GM13977 (cell line): ENCODE measurements at places on chromosomes 2 and 18.
A peak's percentile ranks its signal among the peaks of the same experiment; 100 is the strongest.

DNA sequence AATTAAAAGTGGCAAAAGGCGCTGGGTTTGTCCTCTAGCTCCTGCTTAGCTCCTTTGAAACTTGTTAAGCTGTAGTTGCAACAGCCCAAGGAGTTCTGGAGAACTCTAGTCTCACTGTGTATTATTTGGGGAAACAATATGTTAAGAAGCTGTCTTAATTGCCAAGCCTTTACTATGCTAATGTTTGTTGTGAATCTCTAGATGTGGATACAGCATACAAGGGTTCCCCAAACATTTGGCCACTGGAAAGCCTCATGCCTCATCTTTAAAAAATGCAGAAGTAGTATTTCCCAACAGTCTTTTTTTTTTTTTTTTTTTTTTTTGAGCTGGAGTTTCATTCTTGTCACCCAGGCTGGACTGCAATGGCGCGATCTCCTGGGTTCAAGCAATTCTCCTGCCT lies 236.7 kb downstream of the PRKCE start:
- no peak for DNase-seq

DNA sequence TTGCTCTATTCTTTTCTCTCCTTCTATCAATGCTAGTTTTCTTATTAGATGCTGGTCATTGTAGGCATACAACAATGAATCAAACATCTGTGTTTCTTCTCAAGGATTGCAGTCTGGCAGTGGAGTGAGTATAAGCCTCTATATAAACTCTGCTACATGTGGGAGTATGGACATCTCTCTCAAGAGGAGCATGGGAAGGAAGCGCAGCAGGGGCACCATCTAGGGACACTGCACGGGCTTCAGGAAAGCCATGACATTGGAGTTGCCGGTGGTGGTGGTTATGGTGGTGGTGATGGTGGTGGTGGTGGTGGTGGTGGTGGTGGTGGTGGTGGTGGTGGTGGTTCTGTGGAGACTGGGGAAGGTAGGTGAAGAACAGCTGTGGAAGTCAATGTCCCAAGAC lies 462.6 kb downstream of the RNF144A start:
- DNase-seq, result peak; percentile 17

GRCh38 chr2:66431846-66432587 lies 2.9 kb upstream of the MEIS1 start:
- DNase-seq, result no peak

- DNase-seq, result no peak
These were observed 519.6 kb upstream of the HS6ST1 start for GRCh38 chr2:128838244-128838643.

GRCh38 chr2:13121096-13121495 lies 404.4 kb downstream of the TRIB2 start:
- DNase-seq, result no peak

GRCh38 chr2:112255875-112256274 lies 1.0 kb upstream of the ZC3H8 start:
- no peak for DNase-seq

DNA sequence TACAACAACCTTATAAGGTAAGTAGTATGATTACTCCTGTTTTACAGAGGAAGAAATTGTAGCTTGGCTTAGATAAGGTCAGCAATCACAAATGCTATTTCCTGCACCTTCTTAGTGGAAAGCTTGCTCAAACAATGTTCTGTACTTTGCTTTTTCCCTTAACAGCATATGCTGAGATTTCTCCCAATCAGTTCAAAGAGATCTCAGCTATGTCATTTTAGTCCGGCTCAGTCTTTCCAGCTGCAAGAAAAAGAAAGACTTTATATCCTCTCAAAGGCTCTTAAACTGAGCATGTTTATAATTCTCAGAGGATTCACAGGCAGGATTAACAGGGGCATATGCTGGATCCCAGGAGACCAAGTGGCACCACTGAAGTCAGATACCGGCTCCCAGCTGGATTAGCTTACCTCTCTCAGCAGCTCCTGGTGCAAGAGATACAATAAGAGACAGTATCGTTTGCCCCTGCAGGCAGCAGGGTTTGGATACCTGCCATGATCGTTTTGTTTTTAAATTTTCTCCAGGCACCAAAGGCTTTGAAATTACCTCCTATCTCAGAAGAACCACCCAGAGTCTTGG lies 29.5 kb downstream of the KIAA2012 start:
- no peak for DNase-seq

GRCh38 chr2:54403512-54404238 lies 52.5 kb upstream of the SPTBN1 start:
- no peak for DNase-seq

GRCh38 chr2:107634172-107634571 lies 192.5 kb upstream of the RGPD4 start:
- no peak for DNase-seq

- DNase-seq, result no peak
These were observed 108.9 kb upstream of the CDC42EP3 start for GRCh38 chr2:37780387-37780676.

DNA sequence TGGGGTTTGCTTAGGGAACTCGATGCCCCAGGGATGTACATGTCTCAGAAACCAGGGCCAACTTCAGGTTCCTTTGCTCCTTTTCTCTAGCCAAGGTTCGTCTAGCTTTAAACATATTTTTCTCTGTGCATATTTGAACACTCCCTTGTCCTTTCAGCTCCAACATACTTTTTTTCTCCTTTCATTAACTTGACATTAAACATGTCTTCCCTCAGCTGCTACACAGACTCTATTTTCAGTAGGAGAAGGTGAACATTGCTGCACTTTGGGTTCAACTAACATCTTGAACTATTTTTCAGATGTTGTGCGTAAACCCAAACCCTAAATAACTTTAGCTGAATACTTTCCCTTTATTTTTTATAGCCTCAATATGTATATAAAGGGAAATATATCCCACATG lies 212.9 kb downstream of the MTX2 start:
- no peak for DNase-seq
